Fibroblast of lung (primary cell): ENCODE measurements at places on chromosomes 2 and 18. TPM values are rescaled to one million over a fixed set of nuclear protein-coding genes. Genes with fewer than 3 reads are reported as not detected.
A peak's percentile ranks its signal among the peaks of the same experiment; 100 is the strongest.

- DNase-seq, result peak; percentile 72
These were observed 89.7 kb upstream of the TTC39C start for GRCh38 chr18:23924813-23925212.

- no peak for DNase-seq
These were observed 236.6 kb downstream of the GPD2 start for GRCh38 chr2:156672556-156673332.

Gene TRABD2A
- total RNA-seq, result 10.8 and 14.4 TPM in 2 replicates

Gene LIMS3
- total RNA-seq, result 6.3 TPM in 1 of 2 replicates, not detected in the other

Gene CABYR
- total RNA-seq, result 5.6 and 14.0 TPM in 2 replicates

Gene SLC9A4
- total RNA-seq, result not detected in 2 replicates

GRCh38 chr2:95023222-95023597, 2.3 kb upstream of the MAL start:
- DNase-seq, result no peak

- DNase-seq, result peak; percentile 97
These were observed 70.5 kb downstream of the PRPF40A start for GRCh38 chr2:152646775-152647174.
